ENCODE measurements at places on chromosomes 16 and 17.
A peak's percentile ranks its signal among the peaks of the same experiment; 100 is the strongest.

DNA sequence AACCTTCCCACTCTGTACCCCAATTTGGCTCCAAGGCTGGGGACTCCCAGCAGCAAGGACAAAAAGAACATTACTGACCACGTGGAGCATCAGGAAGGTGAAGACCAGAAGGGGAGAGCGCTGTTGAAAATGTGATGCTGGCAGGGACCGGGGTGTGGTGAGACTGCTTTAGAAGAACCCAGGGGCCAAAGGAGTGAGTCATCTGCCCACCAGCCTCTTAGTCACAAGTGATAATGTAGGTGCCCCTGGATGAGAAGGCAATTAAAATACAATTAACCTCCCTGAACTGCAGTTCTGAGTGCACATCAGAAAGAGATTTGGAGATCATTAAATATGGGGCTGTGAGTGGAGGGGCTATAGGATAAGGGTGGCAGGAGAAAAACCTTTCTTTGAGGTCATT is 366.6 kb upstream of the CCL2 start:
- H3K27me3 ChIP-seq: no peaks in the 10 kb centered on the region
- H3K4me1 ChIP-seq: no peaks in the 10 kb centered on the region
- H3K36me3 ChIP-seq: no peaks in the 10 kb centered on the region
- DNase-seq: no peak
- H3K4me3 ChIP-seq: no peak overlapping the region

DNA sequence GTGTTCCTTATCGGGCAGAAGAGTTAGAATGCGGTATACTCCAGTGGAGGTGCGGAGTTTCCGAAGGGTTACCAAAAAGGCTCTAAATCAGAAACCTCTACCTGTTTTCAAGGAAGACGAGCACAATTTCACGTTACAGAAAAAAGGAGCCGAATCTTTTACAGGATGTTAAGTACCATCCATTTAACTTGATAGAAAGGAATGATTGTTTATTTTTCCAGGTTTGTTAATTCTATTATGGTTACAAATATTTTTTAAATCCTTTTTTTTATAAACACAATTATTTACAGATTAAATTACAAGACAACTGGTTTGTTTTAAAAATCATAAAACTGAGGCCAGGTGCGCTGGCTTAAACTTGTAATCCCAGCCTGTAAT is 18.2 kb downstream of the ZNF213 start:
- no peaks in the 10 kb centered on the region for H3K36me3 ChIP-seq
- no peak overlapping the region for H3K4me3 ChIP-seq
- no peak for DNase-seq
- H3K4me1 ChIP-seq: peaks cover 7% of the 10 kb centered on the region
- no peaks in the 10 kb centered on the region for H3K27me3 ChIP-seq

- no peak overlapping the region for H3K27ac ChIP-seq
- no peaks in the 10 kb centered on the region for H3K27me3 ChIP-seq
- no peak for DNase-seq
These were observed 122.4 kb downstream of the WWOX start for GRCh38 chr16:78221892-78222291.

GRCh38 chr16:5595849-5596248 is 498.3 kb upstream of the EEF2KMT start:
- no peaks in the 10 kb centered on the region for H3K4me1 ChIP-seq
- no peaks in the 10 kb centered on the region for H3K27me3 ChIP-seq
- no peak overlapping the region for H3K4me3 ChIP-seq
- no peak overlapping the region for H3K27ac ChIP-seq
- no peaks in the 10 kb centered on the region for H3K36me3 ChIP-seq

GRCh38 chr17:72146371-72146770 is 25.6 kb downstream of the SOX9 start:
- H3K4me1 ChIP-seq: no peaks in the 10 kb centered on the region
- DNase-seq: no peak
- no peak overlapping the region for H3K27ac ChIP-seq
- H3K36me3 ChIP-seq: no peaks in the 10 kb centered on the region
- no peaks in the 10 kb centered on the region for H3K27me3 ChIP-seq
- H3K4me3 ChIP-seq: no peak overlapping the region

- no peak overlapping the region for H3K4me3 ChIP-seq
- DNase-seq: no peak
- no peak overlapping the region for H3K27ac ChIP-seq
- H3K36me3 ChIP-seq: no peaks in the 10 kb centered on the region
These were observed 378.9 kb upstream of the CA10 start for GRCh38 chr17:52537421-52537820.

DNA sequence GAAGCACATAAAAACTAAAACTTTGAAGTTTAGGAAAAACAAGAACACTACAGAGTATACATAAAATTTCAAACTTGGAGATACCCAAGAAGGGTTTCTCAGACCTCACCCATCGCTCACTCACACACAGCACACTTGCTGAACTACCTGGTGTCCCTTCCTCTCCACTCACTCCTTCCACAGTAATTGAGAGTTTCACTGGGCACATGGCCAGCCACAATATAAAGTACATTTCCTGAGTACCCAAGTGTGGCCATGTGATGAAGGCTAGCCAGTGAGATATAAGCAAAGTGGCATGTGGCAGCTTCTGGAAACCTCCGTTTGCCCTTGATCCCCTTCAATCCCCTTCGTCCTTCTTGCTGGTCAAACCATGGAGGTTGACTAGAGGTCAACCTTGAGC is 11.9 kb downstream of the TOX3 start:
- no peak overlapping the region for H3K4me3 ChIP-seq
- H3K27me3 ChIP-seq: no peaks in the 10 kb centered on the region
- H3K36me3 ChIP-seq: no peaks in the 10 kb centered on the region
- H3K4me1 ChIP-seq: no peaks in the 10 kb centered on the region
- H3K27ac ChIP-seq: no peak overlapping the region
- DNase-seq: no peak

GRCh38 chr16:55728797-55729196 is 73.0 kb downstream of the SLC6A2 start:
- H3K27me3 ChIP-seq: no peaks in the 10 kb centered on the region
- H3K36me3 ChIP-seq: no peaks in the 10 kb centered on the region
- H3K4me1 ChIP-seq: no peaks in the 10 kb centered on the region
- H3K27ac ChIP-seq: no peak overlapping the region
- H3K4me3 ChIP-seq: no peak overlapping the region

DNA sequence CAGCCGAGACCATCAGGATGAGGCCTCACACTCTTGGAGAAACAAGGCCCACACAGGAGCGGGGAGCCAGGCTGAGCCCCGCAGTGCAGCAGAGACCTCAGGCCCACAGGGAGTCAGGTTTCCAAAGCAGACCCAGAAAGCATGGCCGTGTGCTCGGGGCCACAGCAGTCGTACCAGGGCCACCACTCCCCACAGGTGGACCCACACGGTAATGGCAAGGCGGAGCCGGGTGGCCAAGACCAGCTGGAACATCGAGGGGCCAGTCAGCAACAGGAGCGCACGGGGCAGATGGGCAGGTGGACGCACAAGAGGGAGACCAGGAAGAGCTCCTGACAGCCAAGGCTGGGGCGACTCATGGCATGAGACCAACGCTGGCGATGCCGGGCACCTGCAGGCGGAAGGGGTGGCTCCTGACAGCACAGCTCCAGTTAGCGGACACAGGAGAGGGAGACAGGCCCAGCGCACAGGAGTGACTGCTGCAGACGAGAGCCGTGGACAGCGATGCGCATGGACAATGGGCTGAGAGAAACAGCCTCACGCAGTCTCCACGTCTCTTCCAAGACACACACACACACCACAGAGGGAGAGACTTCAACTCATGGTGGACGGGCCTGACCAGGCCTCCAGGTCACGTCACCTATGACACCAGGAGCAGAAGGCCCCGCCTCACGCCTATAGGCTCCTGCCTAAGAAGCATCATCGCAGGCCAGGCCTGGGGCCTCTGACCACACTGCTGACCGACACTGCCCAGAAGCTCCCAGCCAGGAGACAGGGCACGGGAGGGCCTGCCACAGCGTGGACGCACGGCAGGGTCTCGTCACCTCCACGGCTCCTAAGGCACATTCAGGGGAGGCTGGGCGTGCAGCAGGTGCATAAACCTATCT is 58.6 kb downstream of the ZNF778 start:
- DNase-seq: no peak
- no peak overlapping the region for H3K27ac ChIP-seq
- H3K36me3 ChIP-seq: peaks cover 93% of the 10 kb centered on the region
- H3K4me1 ChIP-seq: no peaks in the 10 kb centered on the region

DNA sequence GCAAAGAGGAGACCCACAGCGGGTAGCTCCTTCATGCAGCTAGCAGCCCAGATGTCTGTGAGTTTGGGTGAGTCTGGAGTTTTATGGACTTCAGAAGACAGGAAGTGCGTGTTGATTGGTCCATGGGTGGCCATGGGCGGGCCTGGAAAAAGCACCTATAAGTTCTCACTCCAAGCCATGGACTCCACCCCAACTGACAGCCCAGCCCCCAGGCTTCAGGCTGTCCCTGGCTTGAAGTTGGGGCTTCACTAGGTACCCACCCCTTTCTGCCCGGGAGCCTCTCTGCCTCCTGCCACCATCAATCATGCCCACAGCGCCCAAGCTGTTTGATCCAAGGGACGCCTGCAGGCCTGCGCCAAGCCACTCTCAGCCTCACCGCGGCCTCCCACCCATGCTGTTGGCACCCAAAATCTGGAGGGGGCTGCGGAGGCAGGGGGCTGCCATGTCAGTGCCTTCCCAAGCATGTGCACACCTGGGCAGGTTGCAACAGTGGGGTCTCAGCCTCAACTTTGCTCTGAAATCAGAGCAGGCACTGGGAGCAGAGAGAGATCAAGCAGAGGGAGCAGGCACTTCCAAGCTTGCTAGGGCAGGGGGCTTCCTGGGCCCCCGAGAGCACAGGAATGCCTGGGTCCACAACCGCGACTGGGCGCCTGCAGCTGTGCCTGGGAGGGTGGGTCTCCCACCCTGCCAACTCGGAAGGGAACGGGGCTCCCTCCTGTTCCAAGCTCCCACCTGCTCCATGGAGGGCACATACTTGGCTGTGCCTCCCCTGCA is 1503.7 kb downstream of the CDH11 start:
- no peaks in the 10 kb centered on the region for H3K27me3 ChIP-seq
- no peaks in the 10 kb centered on the region for H3K4me1 ChIP-seq
- H3K36me3 ChIP-seq: no peaks in the 10 kb centered on the region
- H3K4me3 ChIP-seq: peak overlapping the region; percentile 49
- no peak for DNase-seq
- no peak overlapping the region for H3K27ac ChIP-seq

DNA sequence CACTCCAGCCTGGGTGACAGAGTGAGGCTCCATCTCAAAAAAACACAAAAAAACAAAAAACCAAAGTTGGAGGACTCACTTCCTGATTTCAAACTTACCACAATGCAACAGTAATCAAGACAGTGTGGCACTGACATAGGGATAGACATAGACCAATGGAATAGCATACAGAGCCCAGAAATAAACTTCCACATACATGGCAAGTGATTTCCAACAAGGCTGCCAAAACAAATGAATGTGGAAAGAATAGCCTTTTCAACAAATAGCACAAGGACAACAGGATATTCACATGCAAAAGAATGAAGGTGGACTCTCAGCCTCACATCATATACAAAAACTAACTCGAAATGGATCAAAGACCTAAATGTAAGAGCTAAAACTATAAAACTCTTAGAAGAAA is 36.8 kb upstream of the RASD1 start:
- no peaks in the 10 kb centered on the region for H3K36me3 ChIP-seq
- no peak overlapping the region for H3K27ac ChIP-seq
- no peak for DNase-seq
- no peaks in the 10 kb centered on the region for H3K27me3 ChIP-seq
- no peaks in the 10 kb centered on the region for H3K4me1 ChIP-seq

DNA sequence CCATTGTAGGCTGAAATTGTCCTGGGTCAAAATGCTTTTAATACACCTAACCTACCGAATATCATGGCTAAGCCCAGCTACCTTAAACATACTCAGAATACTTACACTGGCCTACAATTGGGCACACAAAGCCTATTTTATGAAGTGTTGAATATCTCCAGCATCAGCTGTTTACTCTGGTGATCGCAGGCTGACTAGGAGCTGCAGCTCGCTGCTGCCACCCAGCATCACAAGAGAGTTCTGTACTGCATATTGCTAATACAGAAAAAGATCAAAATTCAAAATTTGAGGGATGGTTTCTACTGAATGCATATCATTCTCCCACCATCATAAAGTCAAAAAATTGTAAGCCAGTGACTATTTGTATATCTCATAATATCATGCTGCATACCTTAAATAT is 55.3 kb downstream of the ULK2 start:
- H3K27ac ChIP-seq: no peak overlapping the region
- no peak overlapping the region for H3K4me3 ChIP-seq
- no peaks in the 10 kb centered on the region for H3K27me3 ChIP-seq
- H3K36me3 ChIP-seq: peaks cover 29% of the 10 kb centered on the region

DNA sequence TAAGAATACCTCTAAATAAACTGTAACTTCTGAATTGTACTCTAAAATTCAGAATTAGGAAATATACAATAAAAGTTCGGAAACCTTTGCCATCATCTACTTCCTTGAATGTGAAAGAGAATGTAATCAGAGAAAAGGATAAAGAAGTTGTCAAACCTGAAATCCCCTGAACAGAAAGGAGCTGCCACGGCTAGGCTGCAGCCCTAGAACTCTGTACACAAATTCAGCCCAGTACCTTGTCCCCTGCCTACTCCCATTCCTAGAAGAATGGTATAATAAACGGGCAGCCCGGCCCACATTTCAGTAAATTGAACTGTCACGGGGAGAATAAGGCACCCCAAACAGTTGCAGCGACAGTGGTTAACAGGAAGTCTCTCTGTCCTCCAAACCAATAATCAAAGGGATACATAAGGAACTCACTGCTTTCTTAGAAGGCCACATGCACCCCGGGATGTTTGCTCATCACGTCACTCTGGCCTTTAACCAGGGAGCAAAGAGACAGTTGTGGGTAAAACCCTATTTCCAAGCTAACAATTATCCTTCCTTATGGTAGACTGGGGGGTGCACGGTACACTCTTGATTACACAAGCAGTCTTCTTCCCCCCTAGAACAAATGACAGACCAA is 24.3 kb upstream of the RFFL start:
- peak overlapping the region; percentile 98 for H3K4me3 ChIP-seq
- no peaks in the 10 kb centered on the region for H3K27me3 ChIP-seq
- peak overlapping the region; percentile 90 for H3K27ac ChIP-seq
- H3K36me3 ChIP-seq: no peaks in the 10 kb centered on the region
- H3K4me1 ChIP-seq: peaks cover 11% of the 10 kb centered on the region

DNA sequence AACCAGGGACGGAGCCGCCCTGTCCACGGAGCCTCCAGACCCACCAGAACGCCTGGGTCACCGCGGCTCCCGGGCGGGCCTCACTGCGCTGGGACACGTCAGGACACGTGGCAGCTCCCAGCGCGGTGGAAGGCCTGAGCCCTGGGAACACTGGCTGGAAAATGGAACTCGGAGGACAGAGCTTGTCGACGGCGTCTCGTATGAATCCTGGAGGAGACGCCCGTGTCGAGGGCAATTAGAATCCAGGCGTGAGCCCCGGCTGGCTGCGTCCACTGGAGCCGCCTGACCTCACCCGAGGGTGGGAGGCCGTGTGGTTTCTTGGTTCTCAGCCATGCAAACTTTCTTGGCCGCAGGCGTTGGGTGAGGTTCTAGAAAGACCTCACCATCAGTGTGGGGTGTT is 173.9 kb downstream of the LAT start:
- no peak for DNase-seq
- H3K27me3 ChIP-seq: no peaks in the 10 kb centered on the region
- no peak overlapping the region for H3K27ac ChIP-seq
- H3K4me3 ChIP-seq: no peak overlapping the region

GRCh38 chr16:31350275-31351005 is 4.5 kb upstream of the ITGAX start:
- H3K27ac ChIP-seq: no peak overlapping the region
- no peak for DNase-seq
- no peaks in the 10 kb centered on the region for H3K4me1 ChIP-seq
- H3K4me3 ChIP-seq: no peak overlapping the region
- H3K27me3 ChIP-seq: no peaks in the 10 kb centered on the region

Measured in ascending aorta (tissue), 2 donors.